ENCODE measurements at places on chromosomes 1 and 21.
A peak's percentile ranks its signal among the peaks of the same experiment; 100 is the strongest.

DNA sequence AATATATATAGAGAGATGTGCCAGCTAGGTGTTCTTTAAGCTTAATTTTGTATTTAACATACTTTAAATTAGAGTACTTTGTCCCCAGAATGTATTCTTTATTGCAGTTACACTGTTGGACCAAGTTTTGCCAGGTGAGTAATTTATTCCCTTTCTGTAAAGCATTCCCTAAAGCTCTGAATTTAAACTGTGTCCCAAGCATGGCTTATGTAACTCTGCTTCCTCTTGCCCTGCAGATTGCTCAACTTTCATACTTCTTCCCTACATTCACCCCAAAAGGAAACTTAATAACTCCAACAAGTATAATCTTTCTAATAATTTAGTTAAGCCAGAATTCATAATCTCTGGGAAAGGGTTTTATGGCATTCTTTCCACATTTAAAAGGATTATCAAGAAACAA lies 5.6 kb downstream of the LYPLAL1 start:
- no peak for DNase-seq

GRCh38 chr1:21334214-21335087 lies 44.2 kb upstream of the ECE1 start:
- peak; percentile 76 for DNase-seq

DNA sequence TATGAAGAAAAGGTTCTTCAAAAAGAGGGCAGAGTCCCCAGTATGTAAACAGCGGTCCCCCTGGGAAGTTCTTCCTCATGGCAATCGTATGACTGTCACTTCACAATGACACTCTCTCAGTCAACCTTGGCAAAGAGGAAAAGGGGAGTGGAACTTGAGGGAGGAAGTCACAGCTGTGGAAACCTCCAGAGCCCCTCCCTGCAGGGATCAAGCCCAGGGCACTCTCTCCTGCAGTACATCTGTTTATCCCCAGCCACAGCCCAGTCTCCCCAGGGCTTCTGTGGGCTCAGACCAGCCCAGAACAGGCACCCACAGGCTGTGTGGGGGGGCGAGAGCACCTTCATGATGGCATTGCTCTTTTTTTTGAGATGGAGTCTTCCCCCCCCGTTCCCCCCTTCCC lies 2.0 kb downstream of the ATP13A2 start:
- DNase-seq, result no peak

- peak; percentile 19 for DNase-seq
These were observed 13.0 kb upstream of the KCNC4 start for GRCh38 chr1:110196917-110197765.

DNA sequence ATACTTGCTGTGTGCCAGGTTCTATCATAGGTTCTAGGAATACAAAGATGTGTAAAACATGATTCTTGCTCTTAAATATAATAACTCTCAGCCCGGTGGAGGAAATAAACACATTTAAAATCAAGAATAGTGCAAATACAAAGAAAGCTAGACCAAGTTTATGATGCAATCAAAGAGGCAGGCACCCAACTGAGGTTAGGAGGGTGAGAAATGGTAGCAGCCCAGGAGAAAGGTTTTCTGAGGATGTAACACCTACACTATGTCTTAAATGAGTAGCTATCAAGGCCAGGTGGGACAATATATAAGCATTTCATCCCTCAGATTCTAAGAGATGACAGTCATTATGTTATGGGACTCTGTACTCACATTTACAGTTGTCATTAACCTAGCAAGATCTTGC lies 9.7 kb upstream of the PIGC start:
- DNase-seq, result no peak

DNA sequence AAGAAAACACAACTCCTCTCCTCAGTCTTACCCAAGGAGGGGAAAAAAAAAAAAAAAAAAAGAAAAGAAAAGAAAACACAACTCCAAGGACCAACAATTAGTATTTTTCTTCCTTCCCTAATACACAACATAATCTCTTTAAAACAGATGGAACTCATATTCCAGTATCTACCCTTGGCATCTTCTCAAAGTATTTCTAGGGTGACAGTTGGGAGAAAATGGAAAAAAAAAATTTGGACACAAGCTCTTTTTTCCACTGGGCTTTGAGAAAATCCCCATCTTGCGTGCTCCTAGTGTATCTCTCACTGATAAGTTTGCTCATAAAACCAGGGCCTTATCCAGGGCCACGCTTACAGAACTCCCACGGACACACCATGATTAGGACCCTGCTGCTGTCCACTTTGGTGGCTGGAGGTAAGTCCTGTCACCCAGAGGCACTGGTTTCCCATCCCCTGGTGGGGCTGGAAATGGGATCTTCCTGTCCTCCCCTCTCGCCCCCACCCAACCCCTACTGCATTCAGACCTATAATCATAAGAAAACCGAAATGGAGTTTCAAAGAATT lies at the start of gene CELA2B:
Gene CELA2B, plus strand, starts transcription at position 353 of the 563 bp plus-strand sequence. Its CDS starts 22 bp downstream, at position 375.
- DNase-seq, result no peak

- DNase-seq, result no peak
These were observed 74.7 kb downstream of the HSPA13 start for GRCh38 chr21:14308234-14308633.

- DNase-seq, result no peak
These were observed 17.7 kb downstream of the IKBKE start for GRCh38 chr1:206487970-206488369.

- DNase-seq, result no peak
These were observed 49.2 kb downstream of the SLC37A1 start for GRCh38 chr21:42562816-42563215.

DNA sequence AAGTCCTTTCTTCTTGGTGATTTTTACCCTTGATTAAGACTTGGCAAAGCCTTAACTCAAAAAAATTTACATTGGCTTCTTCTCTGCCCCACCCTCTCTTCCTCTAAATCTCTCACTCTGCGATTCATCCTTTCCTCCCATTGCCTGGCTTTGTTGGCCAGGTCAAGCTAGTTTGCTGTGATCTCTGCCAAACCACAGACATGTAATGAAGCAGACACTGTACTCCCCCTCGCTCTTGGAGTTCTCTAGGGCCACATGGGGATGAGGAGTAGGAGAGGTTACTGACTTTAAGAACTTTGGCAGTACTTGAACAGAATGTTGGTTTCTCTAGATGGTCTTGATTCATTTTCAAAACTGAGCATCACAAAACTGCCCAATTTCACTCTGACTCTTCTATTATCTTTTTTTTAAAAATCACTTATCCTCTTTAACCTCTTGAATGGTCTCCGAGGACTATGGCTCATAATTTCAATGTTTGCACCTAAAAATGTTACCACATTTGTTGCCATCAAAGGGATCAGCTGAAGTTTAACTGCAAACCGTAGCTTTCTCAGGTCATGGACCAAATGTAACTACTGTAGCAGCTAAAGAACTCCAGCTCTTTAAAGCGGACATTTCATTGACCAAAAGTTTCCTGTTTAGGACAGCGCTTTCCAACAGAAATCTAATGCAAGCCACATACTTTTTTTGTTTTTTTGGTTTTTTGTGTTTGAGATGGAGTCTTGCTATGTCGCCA lies 62.7 kb upstream of the IPO9 start:
- no peak for DNase-seq

DNA sequence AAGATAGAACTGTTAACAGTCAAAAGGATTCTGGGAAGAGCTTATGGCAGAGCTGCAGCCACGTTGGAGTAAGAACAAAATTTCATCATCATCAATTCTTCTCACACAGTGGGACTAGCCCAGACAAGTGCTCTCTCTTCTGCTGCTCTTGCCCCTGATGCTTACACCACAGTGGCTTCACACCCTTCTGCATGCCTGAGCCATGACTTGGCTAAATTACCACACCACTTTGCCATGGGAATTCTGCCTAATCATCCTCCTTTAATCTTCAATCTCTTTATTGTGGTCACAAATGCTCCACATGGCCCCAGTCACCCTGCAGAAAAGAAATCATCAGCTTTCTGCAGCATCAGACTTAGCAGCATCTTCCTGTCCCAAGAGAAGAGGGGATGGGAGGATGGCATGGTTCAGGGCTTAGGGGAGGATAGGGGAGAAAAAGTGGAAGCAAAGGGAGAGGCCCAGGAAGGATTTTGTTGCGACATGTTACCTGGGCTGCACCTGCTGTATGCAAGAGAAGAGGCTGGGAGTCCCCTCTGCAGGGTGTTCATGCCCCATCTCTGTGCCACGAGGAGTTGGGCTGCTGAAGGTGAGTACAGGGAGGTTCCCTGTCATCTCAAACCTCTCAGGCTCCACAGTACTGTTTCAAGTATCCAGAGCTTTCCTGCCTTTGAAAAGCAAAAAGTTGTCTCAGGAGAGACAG lies 9.0 kb upstream of the RPTN start:
- DNase-seq, result no peak

GRCh38 chr1:89965193-89965768 lies 29.6 kb upstream of the ZNF326 start:
- no peak for DNase-seq

DNA sequence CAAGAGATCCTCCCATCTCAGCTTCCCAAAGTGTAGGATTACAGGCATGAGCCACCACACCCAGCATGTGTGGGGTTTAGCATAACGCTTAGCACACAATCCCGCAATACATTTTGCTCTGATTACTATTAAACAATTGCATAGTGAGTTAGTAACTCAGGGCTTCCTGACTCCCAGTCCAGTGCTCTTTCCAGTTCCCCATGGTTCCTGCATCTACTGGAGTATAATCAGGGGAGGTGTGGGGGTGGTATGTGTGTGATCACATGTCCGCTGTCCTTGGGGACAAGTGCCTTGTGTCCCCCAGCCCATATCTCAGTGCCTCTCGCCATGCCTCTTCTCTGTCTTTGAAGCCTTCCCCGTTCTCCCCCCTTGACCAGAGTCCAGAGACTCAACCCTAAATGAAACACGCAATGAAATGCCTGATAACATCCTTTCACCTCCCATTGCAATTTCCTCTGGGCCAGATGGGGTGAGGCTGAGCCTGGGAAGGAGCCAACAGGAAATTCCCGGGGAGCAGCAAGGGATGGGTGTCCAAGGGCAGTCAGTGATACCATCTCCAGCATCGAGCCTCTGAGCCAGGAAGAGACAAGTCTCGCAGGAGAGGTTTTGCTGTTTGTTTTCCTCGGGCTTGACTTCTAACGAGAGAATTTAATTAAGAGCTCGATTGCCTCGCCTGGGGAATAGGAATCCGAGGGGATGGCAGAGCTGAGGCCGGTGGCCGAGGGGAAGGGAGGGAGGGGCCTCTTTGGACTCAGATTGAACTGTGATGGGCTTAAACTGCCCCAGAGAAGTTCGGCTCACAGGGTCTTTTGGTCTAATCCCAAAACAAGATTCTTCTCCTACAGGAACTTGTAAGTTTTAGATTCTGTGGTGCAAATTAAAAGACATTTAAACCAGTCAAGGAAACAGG lies 7.7 kb upstream of the HTR1D start:
- no peak for DNase-seq

- no peak for DNase-seq
These were observed 45.7 kb downstream of the CAPZB start for GRCh38 chr1:19439464-19440171.

GRCh38 chr21:37551331-37551992 lies 184.9 kb downstream of the DYRK1A start:
- no peak for DNase-seq

GRCh38 chr1:1510912-1511532 lies 940 bp upstream of the ATAD3A start:
- no peak for DNase-seq

DNA sequence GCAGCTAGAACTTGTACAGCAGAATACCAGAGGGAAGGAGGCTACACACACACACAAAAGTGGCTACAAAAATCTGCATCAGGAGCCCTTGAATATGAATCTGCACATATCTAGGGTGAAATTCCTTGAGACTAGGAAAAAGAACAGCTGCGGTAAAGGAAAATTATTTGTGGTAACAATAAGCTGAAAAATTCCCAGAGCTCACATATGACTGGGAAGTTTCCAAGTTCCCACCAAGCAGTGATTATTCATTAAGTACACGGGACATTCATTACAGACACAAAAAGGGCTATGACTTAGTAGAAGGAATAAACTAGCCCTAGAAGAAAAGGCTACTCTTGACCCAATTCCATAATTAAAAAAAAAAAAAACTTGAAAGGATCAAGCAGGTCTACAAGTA lies 149.5 kb upstream of the BACE2 start:
- no peak for DNase-seq

- DNase-seq, result peak; percentile 48
These were observed 757 bp upstream of the NRIP1 start for GRCh38 chr21:15065392-15066122.

DNA sequence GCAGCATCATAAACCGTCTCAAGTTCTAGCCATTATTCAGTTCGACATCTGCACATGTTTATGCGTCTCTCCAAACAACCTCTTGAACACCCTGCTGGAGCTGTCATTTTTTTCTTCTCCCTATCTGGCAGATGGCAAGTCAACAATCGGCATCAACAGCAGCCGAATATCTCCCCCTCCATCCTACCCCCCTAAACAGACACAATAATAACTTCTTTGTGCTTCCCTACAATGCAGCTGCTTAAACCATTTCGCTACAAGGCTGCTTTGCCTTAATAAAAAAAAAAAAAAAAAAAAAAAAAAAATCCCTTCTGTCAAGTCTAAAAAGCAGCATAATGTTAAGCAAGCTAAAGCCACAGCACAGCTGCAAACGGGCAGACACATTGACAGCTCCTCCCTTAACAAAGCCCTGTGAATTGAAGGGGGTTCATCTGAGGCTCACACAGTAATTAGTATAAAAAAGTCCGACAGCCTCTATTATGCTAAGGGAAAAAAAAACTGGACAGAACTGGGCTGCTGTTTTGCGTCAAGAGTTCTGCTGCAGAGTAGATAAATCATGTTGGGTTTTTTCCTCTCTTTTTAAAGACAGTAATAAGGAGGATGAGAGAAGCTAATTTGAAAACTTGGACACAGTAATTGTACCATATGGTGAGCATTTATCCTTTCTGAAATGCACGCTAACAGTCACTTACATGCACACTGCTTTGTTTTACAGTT lies 136.4 kb downstream of the AKT3 start:
- DNase-seq, result no peak

GRCh38 chr1:206457408-206458120 lies 12.7 kb upstream of the IKBKE start:
- DNase-seq, result no peak

- no peak for DNase-seq
These were observed 2212.8 kb downstream of the MRPL39 start for GRCh38 chr21:23394458-23394857.

- no peak for DNase-seq
These were observed 46.1 kb upstream of the MTF2 start for GRCh38 chr1:93033029-93033428.

DNA sequence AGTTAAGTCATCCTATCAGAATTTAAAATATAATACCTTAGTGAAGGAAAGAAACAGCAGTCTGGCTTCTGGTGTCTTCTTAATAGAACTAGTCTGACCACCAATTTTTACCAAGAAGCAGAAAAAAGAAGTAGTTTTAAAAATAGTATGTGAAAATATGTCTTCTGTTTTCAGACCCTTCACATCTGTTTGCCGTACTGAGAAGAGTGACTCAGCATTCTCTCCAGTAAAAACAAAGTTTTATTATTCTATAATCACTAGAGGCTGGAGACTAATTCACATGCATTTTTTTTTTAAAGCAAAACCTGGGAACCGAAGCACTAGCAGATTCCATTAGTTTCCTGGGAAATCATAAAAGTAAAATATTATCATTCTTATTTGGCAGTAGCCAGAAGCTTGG lies 163.8 kb downstream of the COL24A1 start:
- DNase-seq, result no peak

- no peak for DNase-seq
These were observed 4.8 kb downstream of the CNTN2 start for GRCh38 chr1:205047764-205048231.
